Stimulated activated CD4-positive, alpha-beta T cell treated with anti-CD3 and anti-CD28 coated beads, Interleukin-1b, Interleukin-23, amount 100 ng/mL, for 24 hours (primary cell): ENCODE measurements at places on chromosomes 3 and 15.

DNA sequence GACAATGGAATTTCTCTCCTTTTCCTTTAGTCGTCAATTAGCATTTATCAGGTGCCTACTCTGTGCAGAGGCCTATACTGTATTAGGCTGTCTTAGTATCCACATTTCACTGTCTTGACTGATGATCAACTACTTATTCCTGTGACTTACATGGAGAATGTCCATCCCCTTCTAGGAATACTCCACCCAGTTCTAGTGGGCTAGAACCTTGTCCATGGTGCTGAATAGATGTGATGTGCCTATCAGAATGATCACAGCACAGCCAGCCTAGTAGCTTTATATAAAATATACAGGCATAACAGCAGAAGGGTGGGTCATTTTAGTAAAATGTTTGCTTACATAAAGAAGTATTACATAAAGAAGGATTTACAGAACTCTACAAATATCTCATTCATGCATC, 621.4 kb downstream of the PDCD6IP start:
- DNase-seq = no peak

DNA sequence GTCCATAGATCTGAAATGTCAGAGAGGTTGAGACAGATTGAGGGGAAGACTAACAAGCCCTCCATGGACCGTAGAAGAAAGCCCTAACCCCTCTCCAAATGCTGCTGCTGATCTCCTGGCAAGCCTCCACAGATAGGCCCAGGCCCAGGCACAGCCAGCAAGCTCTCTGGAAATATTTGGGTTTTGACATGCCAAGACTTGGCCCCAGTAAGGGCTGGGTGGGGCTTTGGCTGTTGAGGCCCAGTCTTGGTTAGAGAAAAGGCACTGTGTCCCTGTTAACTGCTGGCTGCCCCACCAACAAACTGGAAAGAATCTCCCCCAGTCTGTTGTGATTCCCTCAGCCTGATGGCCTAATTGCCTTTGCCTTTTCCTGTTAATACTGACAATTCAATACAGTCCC, 208.8 kb upstream of the CTDSPL start:
- DNase-seq = no peak

- DNase-seq = no peak
Measured at GRCh38 chr15:40266828-40267304, 16.0 kb downstream of the ANKRD63 start.

DNA sequence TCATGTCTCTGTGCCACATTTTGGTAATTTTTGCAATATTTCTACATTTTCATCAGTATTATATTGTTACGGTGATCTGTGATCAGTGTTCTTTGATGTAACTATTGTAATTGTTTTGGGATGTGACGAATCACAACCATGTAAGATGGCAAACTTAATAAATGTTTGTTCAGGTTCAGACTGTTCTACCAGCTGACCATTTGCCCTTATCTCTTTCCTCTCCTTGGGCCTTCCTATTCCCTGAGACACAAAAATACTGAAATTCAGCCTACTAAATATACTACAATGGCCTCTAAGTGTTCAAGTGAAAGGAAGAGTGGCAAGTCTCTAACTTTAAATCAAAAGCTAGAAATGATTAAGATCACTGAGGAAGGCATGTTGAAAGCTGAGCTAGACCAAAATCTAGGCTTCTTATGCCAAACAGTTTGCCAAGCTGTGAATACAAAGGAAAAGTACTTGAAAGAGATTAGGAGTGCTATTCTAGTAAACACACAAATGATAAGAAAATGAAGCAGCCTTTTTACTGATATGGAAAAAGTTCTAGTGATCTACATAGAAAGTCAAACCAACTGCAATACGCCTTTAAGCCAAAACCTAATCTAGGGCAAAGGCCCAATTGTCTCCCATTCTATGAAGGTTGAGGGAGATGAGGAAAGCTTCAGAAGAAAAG, 952.8 kb downstream of the ROBO1 start:
- no peak for DNase-seq

- DNase-seq = no peak
Measured at GRCh38 chr15:56367156-56367555, 1.9 kb downstream of the TEX9 start.

DNA sequence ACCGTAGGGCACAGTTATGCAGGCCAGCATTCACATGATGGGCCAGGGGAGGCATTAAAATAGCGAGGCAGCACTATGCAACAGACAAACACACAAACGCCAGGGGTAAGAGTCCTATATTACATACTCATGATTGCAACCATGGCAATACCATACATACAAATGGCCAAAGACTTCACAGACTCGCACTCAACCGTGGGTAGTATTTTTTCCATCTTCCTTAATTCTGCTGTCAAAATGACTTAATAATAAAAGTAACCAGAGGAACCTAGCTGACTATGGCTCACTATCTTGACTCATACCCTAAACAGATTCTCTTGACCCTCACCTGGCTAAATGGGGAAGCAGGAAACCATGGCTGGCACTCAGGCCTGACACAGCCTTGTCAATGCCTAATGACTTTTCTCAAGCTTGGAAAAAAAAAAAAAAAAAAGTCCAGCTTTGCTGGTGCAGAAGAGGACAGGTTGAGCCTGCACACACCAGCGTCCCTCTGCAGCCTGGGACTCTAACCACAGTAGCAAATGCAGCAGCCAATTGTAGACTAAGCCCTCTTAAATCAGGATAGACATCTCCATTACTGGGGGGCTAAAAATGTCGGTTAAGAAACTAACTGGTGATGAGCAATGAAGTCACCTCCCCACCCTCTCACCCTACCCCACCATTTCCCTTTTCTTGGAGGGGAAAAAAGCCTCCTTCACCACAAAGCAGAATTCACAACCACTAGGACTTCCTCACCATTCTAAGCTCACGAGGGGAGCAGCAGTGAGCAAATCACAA, 23.1 kb downstream of the CCDC12 start:
- DNase-seq = no peak

GRCh38 chr15:88747111-88747510, 56.1 kb upstream of the ACAN start:
- no peak for DNase-seq

GRCh38 chr3:59611649-59612443, 562.0 kb upstream of the CFAP20DC start:
- DNase-seq = no peak

DNA sequence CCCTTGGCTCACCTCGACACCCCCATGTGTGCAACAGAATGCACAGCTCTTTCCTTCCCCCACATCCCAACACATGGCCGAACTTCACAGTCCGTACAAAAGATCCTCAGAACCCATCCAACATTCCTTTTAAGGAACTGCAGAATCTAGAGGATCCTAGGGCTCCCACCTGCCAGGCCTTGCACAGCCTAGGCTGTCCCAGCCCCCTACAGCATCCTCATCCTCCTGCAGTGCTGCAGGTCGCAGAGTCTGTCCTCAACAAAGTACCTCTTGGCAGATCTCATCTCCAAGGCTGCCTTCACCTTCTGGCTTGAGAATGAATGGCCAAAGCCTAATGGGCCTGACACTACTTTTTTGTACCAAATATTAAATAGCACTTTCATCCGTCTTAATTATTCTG, 19.8 kb downstream of the PRR23E start:
- DNase-seq = no peak

DNA sequence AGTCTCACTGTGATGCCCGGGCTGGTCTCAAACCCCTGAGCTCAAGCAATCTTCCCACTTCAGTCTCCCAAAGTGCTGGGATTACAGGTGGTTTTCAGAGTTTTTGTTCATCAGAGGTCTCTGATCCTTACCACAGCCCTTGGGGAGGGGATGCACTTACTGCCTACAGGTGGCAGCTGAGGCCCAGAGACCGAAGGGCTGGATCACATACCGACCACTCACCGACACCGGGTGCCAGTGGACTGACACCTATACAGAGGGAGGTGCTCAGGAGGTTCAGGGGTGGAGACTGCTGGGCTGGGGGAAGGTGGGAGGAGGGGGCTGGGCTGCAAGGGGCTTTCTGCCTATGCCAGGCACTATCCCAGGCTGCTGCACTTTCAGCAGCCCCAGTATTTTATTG, 19.5 kb downstream of the DUSP7 start:
- no peak for DNase-seq

DNA sequence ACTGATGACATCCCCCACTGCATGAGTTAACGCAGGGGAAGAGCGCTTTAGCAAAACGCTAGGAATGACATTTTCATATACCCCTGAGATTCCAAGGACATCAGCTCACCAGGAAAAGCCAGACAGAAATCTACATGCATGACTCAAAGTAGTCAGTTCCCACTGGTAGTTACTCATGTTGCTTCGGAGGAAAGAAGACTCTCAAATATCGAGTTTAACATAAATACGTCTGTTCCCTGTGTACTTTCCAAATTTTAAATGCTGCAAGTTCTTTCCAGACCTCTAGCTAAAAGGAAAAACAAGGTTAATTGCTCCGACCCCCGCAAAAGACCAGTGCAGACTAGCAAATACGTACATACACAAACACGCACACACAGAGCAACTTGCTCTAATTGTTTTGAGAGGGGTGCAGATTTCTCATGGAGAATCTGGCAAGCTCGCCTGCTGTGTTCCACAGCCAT, 115.4 kb upstream of the PRICKLE2 start:
- DNase-seq = no peak

DNA sequence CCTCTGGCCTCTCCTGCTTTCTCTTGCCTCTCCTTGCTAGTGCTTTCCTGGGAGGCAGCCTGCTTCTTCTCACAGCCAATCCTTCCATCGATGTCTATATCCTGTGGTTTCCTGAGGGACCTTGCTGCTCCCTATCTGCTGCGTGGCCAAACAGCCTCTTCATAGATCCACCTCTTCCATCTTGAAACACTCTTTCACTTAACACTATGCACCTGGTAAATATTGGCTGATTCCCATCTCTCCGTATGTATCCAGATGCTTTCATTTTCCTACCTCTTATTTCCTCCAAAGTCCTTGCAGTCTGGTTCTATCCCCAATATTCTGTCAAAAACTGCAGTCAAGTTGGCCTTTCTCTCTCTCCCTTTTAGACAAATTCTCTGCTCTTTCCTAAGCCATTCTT, 205.2 kb upstream of the CFAP20DC start:
- no peak for DNase-seq

GRCh38 chr3:126947429-126947828, 35.5 kb upstream of the PLXNA1 start:
- no peak for DNase-seq

- DNase-seq = no peak
Measured at GRCh38 chr15:95897651-95898050, 432.8 kb upstream of the NR2F2 start.

DNA sequence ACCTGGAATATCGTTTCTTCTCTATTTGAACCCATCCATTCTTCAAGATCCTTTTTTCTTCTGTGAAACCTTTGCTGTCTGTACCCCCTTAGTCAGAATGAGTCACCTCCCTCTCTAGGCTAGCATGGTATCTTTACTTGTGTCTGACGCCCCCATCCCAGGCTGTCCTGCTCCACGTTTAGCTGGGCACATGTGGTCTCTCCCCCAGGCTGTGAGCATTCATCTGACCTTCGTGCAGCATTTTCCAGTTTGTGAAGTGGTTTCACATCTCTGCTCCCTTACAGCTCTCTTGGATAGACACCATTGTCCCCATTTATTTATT, 14.3 kb upstream of the TLE3 start:
- DNase-seq = no peak

GRCh38 chr15:79310985-79311900, at the start of gene TMED3:
Gene TMED3 (plus strand): TSS chr15:79311112. CDS start chr15:79311250, 138 bp downstream.
- peak; percentile 53 for DNase-seq

DNA sequence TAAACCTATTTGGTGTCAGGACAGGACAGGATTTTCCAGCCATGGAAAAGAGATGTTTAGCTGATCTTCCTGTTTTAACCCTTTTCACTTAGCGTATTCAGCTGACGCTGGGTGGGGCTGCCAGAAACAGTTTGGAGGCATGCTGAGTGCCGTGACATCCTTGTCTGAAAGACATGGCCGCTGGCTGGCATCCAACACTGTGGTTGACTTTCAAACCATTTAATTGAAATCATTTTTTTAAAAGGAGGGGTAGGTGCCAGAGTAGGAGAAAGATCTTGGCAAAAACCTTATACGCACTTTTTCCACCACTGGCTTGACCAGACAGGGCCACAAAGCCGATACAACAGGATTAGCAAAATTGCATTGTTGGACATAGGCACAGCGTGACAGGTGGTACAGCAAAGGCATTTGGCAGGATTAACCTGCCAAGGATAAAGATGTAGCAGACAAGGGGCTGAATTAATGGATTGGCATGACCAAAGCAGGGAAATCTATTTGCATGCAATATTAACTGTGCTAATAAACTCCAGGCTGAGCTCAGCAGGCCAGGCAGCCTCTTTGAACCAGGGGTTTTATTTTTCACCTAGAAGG, 131.8 kb upstream of the TOPAZ1 start:
- DNase-seq = no peak

DNA sequence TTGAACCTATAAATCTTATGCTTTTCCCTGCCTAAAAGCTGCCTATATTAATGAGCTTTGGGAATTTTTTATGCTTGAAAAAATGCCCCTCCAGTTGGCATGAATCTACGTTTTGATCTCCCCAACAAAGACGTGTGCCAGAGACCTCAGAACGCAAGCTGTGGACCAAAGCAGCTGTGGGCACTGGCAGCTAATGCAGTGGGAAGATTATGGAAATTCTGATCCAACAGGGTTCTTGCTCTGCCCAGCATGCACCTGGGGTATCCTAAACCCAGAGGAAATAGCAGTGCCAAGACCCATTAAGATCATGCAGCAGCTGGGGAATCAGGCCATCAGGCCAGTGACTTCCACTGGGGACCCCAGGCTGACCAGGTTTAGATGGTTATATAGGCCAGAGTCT, 423.0 kb downstream of the ZBBX start:
- no peak for DNase-seq

DNA sequence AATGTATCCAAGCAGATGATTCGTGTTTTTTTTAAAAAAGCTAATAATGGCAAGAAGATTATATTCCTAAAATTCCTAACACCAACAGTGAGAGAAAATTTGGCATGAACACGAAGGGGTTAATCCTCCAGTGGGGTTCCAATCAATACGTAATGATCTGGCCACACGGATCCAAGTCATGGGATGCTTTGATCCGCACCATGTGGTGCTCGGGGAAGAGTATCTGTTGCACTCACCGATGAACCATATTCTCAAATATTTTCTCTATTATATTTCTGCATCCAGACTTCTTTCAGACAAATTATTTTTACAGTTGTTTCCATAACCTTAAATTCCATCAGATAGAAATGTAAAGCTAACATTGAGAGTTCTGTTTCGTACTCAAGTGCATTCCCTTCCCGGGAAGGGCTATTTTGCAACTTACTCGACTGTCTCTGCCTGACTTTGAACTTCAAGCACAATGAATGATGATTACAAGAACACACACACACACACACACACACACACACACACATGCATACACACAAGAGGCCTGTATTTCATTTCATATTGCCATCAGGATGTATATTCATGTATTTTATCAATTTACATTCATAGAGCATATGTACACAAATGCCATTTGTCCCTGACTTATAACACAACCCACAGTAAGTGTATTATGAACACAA, 567.2 kb downstream of the FOXP1 start:
- DNase-seq = no peak
